ENCODE measurements at places on chromosomes 7 and 10.

DNA sequence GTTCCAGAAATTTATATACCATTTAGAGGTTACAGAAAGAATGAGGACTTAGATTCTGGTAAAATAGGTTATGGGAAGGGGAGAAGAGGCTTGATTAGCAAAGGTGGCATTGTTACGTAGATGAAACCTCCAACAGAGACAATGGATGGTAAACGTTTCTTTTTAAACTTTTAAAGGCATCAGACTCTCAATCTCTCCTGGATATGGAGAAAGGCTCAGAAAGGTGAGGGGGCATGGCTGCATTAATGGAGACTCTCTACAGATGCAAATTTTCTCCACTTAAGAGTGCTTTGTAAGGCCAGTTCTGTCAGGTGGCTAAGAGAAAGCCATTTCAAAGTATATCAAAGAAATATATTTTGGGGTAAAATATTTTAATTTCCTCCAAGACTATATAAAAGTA lies 240.9 kb upstream of the PTER start:
- DNase-seq: no peak

DNA sequence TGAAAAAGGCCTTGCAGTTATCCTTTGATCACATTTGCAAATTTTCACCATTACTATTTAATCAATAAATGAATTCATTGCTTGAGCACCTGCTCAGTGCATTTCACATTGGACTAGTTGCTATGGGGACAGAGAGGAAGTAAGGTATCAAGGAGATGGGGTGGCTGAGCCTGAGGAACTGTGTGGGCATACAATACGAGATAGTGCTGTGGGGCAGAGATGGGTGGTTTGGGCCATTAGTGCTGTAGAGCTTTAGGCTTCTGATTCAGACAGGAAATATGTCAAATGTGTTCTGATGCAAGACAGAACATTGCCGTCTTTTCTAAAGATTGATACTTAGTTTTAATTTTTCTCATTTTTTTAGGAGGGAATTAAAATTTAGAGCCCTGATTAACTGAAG lies 13.2 kb downstream of the ITGB8 start:
- no peak for DNase-seq

GRCh38 chr10:13961097-13961496 lies 369.6 kb downstream of the FRMD4A start:
- DNase-seq: no peak

DNA sequence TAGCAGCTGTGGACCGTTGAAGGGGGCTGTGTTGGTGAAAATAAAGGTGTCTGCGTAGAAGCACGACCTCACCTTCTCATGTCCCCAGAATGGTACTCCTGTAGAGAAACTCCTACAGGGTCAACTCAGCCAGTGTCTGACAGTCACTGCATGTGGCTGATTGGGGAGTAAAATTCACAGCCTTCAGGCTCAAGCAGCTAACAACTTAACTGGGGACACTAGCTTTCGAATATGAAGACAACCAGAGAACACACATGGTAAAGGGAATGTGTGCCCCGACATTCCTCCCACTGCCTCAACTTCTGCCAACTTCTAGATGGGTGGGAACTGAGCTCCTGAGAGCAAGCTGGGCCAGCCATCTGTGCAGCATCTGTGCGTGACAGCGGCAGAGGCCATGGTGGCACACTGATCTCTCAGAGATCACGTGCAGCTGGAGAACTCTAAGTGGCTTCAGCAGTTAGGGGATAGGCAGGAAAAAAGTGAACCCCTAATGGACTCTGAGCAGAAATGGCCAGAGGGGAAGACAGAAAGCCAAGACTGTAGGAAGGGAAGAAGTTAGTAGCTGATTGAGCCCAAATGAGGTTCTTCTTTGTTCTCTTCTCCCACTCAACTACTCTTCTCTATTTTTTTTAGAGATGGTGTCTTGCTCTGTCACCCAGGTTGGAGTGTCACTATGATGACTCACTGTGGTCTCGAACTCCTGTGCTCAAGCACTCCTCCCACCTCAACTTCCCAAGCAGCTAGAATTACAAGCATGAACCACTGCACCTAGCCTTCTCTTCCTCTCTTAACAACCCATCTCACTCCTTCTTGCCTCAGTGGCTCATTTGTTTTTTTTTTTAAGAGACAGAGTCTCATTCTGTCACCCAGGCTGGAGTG lies 280.8 kb downstream of the ZEB1 start:
- DNase-seq: no peak

DNA sequence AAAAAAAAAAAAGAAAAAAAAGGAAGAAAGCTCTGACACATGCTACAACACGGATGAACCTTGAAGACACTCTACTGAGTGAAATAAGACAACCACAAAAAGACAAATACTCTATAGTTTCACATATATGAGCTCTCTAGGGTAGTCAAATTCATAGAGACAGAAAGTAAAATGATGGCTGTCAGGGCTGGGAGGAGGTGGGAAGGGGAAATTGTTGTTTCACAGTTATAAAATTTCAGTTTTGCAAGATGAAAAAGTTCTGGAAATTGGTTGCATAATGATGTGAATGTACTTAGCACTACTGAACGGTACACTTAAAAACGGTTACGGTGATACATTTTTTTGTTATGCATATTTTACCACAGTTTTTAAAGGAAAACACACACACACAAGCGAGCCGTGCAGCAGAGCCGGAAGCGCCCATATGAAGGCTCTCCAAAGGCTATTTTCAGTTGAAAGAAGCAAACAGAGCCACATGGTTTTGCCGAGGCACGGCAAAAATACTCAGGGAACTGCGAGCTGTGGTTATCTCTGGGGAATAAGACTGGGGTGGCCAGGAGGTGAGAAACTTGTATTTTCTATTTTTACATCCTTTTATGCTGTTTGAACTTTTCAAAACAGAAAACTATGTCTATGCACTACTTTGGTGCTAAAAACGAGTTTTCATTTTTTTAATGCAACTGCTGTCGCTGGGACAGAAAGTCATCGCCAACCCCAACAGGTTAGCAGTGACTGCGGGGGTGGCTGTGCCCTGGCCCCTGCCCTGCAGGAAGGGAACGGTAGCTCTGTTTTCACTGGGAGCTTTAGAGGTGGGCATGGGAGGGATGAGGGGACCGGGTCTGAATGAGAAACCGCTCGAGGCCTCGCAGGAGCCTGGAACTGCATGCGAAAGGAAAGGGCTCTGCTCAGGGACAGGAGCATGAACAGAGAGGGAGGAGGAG lies 132.9 kb downstream of the OAT start:
- DNase-seq: no peak

GRCh38 chr10:13450069-13450468 lies 78.7 kb downstream of the BEND7 start:
- no peak for DNase-seq

Measured in activated naive CD4-positive, alpha-beta T cell (primary cell).